ENCODE measurements at places on chromosomes 11 and 22.

- DNase-seq, result no peak
Observed at GRCh38 chr11:31657091-31657490, 147.5 kb downstream of the ELP4 start.

DNA sequence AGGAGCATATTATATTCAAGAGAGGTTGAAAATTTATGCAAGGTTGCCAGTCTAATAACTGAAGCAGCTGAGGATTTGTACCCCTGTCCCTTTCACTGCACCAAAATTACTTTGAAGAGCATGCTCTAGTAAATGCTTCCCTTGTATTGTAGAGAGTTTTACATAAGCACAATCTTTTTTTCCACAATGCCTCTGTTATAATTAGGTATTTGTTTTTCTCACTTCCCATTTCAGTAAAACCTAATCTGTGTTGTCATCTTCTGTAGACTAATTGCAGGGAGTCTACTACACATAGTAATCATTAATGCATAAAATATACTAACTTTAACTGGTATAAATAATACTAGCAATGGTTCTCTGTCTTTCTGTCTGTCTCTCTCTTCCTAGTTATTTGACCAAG is 718.4 kb upstream of the ANO5 start:
- DNase-seq, result no peak

GRCh38 chr11:102603091-102603490 is 22.0 kb downstream of the MMP20 start:
- DNase-seq, result no peak

DNA sequence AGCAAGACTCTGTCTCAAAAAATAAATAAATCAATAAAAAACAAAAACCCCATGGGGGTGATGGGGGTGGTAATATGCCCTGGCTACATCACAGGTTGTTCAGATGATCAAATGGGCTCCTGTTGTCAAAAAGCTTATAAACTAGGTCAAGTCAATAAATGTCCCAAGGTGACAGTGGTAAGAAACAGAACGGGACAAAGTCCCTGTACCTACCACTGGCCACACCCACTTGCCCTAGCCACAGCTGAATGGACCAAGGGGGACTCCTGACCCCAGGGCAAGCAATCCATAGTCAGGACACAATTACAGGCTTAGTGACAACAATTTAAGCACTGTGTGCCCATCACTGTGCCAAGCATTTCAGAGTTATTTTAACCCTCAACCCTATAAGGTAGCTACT is 6.0 kb downstream of the NAGA start:
- DNase-seq, result no peak

DNA sequence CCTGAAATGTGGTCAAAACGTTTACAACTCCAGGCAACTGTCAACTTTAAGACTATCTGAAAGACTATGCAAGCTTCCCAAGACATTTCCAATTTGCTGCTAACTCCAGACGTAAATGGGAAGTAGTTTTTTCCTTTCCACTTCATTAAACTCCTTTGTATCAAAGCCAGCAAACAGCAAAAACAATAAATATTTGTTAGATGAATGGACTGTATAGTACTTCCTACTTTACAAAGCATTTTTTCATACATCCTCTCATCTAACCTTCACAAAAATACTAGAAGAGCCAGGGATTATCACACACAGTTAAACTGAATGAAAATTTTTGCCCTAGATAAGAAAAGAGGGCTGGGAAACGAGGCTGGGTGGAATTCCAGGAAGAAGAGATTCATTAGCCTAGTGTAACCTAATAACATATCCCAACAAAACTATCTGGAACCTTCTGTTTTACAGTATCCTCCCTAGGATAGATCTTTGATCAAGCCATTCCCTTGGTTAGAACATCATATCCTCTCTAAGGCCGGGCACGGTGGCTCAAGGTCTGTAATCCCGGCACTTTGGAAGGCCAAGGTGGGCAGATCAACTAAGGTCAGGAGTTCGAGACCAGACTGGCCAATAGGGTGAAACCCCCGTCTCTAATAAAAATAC is 10.4 kb downstream of the NUP98 start:
- no peak for DNase-seq

DNA sequence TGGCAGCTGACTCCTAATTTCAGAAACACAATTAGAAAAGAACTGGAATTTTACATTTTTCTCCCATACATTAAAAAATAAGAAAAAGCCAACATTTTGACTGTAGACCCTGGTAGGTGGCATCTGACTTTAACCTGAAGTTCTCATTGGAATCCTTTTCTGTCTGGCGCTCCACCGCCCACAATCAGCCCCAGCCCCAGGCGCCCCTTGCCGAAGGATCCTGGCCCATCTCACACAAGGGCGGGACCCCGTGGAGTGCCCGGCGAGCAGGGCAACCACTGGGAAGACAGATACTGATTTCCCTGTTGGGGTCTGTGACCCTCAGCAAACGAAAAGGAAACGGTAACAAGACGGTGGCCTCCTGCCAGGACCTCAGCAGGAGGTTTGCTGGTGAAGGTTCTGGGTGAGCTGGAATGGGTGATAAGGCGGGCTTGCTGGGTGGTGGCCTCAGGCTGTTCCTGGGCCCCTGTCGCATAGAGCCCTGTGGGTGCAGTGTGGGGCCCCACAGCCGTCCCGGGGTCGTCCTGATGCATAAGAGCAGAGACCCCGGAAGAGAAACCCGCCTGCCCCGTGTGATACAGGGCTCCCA is 15.7 kb downstream of the TSPO start:
- DNase-seq, result no peak

- DNase-seq, result no peak
Observed at GRCh38 chr22:37282385-37282677, at the start of gene CYTH4. Gene CYTH4, plus strand, starts transcription at chr22:37282508. Its CDS starts 62 bp downstream, at chr22:37282570.

DNA sequence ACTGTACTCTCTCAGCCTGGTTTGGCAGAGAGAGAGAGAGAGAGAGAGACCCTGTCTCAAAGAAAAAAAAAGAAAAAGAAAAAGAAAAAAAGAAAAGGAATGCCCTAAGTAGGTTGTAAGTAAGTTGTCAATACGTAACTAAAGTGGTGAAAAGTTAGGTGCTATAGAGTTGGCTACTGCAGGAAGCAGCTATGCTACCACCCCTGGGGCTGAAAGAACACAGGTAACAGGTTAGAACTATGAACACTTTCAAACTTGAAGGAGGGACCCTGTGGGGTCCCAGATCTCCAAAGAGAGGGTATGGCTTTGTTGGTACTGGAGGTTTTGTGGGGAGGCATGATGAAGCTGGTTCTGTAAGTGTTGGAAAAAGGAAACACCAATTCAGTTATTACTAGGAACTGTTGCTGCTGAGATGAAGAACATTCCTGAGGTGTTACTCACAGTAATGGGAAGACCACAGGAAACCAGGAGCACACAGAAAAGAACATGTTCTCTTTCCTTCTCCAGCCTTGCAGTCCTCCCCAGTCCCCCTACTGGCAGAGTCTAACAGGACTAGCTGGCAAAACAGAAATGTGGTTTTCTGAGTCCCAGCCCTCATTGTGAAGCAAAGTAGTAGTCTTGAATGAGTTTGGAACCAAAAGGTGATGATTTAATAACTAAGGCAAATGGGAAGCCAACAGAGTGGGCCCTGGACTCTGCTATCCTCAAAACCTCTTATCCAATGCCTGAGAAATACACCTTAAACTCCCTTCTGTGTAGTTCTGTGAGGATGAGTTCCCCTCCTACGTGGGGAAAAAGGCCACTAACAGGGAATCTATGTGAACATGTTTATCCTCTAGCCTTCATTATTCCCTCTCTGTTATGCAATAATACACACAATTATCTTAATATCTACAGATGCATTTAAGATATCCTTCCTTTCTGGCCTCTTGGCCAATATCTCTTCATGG is 427.0 kb upstream of the DDI1 start:
- no peak for DNase-seq

DNA sequence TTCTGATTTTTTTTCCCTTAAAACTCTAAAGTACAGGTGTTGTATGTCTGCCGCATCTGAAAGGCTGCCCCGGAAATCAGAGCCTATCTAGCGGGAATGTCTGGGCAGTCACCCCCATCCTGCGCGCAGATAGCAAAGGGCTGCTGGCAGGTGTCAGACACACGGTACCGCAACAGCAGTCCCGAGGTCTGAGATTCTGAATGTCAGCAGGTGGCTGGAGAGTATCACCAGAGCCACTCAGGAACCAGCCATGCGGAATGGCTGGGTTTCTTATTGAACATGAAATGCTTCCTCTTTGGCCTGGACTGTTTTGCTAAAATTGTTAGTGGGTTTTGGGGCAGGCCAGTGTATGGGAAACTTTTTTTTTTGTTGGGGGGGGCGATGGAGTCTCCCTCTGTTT is 53.3 kb downstream of the CERK start:
- DNase-seq, result no peak

DNA sequence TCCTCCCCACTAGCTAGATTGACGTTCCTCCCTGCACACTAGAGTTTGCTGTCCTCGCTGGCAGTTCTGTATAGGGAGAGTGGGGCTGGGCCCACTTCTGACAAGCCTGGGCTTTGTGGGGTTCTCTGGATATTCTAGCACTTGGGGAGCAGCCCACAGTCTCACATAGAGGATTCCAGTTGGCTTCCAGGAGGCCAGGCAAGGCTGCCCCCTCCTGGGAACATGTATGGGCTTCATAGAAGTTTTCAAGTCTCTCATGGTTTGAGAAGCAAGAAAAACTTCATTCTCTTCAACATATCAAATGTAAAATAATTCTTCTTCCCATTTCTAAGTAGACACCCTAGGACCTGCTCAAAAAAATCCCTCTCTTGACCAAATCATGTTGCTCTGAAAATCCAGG is 87.5 kb downstream of the NAV2 start:
- no peak for DNase-seq

Data from left hindlimb (tissue), 1 donor.